ENCODE measurements at places on chromosomes 1 and 21.
A peak's percentile ranks its signal among the peaks of the same experiment; 100 is the strongest.

GRCh38 chr1:68231627-68232288 is 565 bp downstream of the WLS start:
- peak; percentile 13 for DNase-seq

DNA sequence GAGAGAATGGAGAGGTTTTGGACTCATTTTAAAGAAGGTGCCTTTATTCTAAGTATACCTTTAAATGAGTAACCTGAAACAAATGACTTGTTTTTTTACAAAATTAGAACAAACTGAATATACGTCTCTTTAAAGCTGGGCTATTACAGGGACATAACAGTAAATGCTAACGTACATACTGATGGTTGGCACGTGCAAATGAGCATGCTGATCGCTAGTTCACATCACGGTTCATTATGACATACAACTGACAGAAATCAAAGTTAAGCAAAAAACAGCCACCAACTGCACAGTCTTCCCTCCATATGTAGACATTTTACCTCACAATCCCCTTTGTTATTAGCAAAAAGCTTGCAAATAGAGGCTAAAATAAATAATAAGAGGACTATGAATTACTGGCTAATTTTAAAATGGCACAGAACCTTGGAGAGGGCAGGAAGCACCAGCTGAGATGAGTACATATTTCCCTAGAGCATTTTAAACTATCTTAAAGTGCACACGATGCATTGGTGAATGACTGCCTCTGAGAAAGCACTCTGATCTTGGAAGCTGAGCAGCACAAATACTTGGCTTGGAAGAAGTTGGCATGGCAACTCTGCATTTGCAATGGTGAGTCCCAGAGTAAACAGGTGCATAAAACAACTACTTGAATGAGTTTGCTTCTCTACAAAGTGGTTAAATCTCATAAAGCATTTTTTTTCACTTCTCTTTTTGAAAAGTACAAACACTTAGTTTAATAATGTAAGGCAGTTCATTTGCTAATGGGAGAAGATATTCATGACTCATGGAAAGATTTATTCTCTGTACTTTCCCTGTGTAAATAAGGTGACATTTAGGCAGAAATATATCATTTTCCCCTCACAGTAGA is 204.7 kb downstream of the LHX8 start:
- DNase-seq, result no peak

DNA sequence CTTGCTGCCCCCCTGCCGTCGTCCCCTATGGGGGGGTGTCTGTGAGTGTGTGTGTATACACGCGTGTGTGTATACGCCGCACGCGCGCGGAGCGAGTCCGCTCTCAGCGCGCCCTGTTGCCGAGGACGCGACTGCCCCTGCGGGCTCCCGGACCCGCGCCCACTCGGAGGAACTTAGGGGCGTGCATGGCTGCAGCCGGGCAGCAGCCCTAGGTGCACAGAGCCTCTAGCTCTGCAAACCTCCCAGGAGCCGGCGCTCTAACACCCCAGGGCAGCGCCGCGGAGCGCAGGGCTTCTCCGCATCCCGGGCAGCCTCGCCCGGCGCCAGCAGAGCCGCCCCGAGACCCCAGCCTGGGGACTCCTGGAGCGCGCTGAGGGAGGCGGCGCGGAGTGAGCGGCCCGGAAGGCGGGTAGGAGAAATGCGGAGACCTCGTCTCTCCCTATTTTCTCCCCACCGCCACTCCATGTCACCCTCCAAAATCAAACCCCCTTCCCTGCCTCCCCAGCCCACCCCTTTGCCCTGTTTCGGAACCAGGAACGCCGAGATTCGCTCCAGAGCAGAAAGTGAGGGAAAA is 574 bp downstream of the ITPKB start:
- no peak for DNase-seq

DNA sequence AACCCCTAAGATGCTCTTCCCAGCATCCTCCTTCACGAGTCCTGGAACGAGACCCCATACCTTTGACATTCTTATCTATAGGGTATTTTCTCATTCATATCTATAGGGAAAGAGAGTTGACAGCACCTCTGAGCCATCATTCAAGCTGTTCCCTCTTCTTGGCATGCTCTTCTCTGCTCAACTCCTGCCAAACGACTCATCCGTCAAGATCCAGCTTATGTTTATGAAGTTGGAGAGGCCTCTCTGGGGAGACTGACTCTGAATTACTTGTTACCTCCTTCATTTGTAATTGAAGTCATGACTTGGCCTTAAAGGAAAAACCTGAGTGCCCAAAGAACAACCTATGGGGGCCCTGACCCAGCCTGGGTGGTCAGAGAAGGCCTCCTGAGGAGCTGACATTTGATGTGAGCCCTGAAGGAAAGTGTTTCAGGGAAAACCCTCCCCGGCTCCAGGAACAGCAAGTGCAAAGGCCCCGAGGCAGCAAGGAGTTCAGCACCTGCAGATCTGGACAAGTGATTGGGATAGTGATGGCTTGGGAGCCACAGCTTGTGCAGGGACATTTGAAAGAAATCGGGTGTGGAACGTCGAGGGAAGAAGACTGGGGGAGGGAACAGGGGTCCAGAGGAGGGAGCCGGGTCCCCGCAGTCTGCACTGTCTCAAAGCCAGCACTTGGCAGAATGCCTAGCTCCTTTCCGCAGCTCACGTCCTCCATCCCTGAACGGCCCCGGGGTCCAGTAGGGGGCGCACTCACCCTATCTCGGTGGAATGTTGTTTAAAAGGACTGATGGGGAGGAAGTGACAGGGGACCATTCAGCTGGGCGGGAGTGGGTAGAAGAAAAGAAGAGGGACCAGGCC is 14.0 kb upstream of the CDA start:
- DNase-seq, result peak; percentile 16

DNA sequence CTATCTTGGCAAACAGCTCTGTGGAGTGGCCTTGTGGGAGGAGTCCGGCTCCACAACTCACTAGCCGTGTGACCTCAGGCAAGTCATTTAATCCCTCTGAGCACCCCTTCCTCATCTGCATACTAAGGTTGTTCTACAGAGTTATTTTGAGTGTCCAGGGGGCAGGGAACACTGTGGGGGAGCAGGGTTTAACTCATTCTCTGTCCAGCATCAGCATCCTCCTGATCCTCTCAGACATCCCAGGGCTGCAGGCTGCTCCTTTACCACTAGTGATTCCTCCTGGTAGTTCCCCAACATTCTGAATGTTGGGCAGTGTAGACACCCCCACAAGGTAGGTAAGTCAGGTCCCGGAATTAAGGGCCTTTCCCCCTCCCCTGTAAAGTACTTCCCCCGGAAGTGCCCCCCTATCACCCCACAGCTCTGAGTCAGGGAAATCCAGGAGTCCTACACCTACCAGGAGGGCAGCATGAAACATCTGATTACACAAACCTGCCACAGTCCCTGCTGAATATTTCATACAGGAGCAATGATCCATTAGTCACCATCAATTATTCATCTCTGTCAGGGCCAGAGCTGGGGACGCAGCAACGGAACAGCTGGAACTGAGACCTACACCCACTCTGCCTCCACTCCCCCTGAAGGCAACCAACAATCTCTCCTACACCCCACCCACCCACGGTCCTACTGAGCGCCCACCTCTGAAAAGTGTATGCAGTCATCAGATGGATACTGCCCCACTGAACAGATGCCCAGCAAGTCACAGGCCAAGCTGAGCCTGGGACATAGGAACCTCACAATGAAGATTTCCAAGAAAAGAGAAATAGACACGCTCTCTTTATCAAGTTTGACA is 20.5 kb downstream of the SYT2 start:
- DNase-seq, result no peak

- no peak for DNase-seq
These were observed 20.4 kb upstream of the PLXNA2 start for GRCh38 chr1:208264469-208265121.

DNA sequence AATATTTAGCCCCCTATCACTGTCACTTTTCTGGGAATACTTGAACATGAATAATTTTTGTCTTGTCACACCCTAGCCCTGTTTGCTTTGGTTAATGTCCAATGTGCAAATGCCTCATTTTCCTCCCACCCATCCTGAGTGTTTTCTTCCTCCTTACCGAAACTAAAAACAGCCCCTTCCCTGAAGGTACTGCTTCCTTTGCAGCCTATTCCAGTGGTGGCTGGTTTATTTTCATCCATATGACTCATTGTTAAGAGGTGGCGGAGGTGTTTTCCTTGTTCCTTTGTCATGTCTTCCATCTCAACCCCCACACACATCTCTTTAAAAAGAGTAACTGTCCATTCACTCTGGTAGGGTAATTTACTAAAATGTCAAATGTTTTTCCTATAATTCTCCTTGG is 40.4 kb downstream of the CD55 start:
- no peak for DNase-seq

DNA sequence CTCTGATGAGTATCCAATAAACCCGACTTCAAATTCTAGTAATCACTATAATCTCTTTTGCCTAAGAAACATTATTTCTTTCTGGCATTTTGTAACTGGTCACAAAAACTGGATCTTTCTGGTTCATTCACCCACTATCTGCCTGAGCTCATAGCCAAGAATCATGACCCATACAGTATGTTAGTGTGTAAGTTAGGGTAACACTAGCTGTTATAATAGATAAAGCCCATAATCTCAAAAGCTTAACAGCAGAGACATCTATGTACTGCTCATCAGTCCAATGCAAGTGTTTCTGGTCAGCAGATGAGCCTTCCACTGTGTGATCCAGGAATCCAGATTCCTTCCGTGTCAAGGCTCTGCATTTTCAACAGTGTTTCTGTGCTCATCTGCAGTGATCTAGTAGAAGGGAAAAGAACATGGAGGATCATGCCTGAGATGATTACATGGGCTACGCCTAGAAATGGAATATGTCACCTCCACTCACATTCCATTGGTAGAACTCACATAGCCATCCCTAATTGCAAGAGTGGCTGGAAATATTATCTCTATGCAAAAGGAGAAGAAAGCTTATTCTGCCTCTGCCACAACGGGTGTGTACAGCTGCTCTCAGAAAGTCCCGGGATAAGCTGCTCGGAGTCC is 27.7 kb downstream of the RRAGC start:
- no peak for DNase-seq

- DNase-seq, result no peak
These were observed 159.9 kb upstream of the HMCN1 start for GRCh38 chr1:185574139-185574875.

GRCh38 chr1:60809204-60809980 is 273.0 kb upstream of the NFIA start:
- no peak for DNase-seq

DNA sequence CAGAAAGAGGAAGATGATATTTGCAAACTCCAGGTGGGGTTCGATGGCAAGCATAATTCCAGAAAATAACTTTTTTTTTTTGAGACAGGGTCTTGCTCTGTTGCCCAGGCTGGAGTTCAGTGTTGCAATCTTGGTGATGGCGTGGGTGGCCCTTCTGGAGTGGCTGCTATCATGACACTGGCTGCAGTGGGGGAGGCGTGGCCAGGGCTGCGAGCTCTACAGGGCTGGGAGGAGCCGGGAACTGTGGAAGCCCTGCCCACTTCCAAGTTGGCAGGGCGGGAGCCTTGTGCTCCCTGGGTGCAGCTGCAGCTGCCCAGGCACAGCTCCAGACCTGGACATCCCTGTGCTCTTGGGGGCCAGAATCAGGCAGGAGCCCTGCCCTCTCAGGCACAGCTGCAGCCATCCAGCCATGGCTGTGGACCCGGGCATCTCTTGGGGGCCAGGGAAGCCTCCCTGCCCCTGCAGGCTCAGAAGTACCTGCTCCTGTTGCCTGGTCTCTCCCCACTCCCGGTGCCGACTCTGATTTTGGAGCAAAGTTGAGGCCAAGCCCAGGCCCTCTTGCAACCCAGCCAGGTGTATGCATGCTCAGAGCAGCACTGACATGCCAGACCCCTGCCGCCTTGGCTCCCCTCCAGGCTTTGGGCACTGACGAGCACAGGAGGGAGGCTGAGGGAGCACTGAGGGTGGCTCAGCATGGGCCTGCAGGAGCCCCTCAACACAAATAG is 7.2 kb upstream of the BCL10 start:
- no peak for DNase-seq

DNA sequence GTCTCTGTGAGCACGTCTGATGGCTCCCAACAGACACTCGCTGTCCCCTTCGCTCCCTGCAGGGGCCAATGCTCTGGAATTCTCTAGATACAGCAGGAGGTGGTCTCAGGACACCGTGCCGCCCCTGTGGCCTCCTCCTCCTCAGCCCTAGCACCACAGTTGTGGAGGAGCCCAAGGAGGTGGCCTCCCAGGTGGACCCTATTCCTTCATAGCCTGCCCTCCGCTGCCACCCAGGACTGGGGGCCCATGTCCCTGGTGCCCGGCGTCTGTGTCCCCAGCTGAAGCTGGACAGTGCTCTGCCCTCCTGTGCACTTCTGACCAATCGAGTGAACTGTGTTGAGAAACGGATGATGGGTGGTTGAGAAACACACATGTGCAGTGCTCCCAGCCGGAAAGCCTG is 149.8 kb upstream of the ARHGEF16 start:
- no peak for DNase-seq

- no peak for DNase-seq
These were observed 3.3 kb downstream of the GCSAML start for GRCh38 chr1:247552231-247552630.

- no peak for DNase-seq
These were observed 3.4 kb downstream of the LELP1 start for GRCh38 chr1:153206631-153207030.

DNA sequence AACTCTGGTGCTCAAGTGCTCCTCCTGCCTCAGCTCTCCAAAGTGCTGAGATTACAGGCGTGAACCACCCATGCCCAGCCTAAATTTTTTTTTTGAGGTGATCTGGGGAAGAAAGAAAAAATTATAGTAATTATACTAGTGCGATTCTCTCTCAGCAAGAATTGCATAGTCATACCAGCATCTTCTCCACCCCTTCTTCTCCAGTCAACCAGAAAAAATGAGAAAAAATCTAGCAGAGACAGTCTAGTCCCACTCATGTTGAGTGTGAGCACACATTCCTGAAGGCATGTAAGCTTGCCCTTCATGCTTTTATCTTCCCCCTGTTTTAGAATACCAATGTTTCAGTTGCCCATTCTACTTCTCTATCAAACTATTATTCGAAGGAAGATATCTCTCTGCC is 207.6 kb downstream of the S1PR1 start:
- DNase-seq, result no peak

DNA sequence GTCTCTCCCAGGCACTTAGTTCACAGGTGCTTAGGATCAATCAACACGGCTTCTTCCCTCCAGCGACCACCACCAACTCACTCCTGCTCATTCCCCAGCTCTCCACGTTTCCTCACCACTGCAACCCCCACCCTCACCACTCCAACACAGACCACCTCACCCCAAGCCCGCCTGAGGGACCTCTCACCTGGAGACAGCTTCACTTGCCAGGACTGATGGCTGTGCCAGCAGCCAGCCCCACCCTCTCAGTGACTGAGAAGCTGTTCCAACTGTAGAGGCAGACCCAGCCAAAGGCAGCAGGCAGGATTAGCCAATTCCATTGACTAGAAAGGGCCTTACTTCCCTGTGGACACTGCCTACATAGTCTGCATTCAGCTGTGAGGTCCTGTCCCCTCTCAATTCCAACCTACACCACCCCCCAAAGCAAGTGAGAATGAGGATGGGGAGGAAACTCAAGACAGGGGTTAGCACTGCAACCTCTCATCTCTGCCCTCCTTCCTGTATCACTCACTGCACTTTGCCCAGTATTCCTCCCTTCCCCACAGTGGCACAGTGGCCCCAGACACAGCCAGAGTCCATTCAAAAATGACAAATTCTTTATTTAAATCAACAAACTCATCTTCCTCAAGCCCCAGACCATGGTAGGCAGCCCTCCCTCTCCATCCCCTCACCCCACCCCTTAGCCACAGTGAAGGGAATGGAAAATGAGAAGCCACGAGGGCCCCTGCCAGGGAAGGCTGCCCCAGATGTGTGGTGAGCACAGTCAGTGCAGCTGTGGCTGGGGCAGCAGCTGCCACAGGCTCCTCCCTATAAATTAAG is 7.6 kb downstream of the TAGLN2 start:
- DNase-seq, result no peak

All from NCI-H1048 (cell line).